EH (cell line): ENCODE measurements at places on chromosomes 6 and 20.

DNA sequence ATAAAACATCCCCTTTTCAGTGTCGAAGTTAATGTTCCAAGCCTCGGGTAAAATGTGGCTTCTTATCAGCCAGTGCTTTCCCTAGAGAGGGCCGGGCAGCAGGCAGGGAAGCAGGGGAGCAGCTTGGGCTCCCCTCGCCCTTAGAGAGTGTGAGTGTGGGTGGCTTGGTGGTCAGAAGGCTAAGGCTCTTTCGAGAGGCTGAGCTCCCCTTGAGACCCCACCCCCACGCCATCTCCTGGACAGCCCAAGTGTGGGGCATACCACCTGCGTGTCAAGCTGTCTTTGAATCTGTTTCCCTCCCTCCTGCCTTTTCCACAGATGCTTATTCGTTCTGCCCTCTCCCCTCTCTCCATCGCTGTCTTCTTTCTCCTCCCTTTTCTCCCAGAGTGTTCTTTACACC lies 95.1 kb upstream of the FOXP4 start:
- no peak for DNase-seq

GRCh38 chr20:63924241-63924640 lies 29.3 kb downstream of the DNAJC5 start:
- no peak for DNase-seq

DNA sequence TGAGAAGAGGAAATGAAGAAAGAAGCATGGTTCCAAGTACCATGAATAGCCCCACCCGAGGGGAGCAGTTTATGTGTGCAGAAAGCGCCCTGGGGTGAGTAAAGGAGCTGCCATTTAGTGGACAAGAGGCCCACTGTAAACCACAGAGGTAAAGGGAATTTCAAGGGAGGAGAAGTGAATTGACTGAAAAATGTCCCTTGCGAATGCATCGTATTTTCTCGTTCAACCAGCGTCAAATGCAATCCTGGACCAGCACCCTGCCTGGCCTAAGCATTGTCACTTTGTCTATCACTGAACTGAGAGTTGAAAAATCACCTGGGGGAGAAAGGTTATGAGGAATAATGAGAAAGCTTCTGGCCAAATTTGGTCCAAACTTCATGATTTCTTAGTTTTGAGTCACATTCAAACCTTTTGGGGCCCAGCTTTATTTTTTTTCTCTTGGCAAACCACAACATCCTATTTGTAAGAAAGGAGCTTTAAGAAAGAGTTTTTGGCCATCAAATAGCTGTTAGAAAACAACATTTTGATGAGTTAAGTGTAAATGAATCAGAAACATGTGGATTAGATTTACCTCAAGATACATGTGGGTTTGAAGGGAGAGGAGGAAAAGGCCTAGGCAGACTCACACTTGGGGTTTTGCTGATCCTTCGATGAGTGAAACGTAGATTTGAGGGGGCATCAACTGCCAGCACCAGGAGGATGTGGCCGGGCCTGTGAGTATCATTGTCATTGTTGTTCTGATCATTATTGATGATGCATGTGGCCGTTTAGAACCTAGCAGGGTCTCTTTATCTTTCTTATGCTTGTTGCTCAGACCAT lies 214.0 kb downstream of the CLIC5 start:
- no peak for DNase-seq

DNA sequence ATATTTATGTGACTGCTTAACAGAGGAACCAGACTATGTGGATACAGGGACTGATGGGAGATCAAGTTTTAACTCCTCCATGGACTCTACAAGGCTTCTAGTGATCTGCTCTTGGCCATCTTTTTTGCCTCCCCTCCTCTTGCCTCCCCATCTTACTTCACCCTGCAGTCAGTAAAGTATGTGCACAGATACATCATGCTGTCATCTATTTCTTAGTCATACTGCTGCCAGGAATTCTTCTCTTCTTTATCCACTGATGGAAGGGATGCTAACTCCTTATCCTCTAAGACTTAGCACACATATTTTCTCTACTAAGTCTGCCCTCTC lies 27.6 kb upstream of the FAM83C start:
- DNase-seq = peak; percentile 87

DNA sequence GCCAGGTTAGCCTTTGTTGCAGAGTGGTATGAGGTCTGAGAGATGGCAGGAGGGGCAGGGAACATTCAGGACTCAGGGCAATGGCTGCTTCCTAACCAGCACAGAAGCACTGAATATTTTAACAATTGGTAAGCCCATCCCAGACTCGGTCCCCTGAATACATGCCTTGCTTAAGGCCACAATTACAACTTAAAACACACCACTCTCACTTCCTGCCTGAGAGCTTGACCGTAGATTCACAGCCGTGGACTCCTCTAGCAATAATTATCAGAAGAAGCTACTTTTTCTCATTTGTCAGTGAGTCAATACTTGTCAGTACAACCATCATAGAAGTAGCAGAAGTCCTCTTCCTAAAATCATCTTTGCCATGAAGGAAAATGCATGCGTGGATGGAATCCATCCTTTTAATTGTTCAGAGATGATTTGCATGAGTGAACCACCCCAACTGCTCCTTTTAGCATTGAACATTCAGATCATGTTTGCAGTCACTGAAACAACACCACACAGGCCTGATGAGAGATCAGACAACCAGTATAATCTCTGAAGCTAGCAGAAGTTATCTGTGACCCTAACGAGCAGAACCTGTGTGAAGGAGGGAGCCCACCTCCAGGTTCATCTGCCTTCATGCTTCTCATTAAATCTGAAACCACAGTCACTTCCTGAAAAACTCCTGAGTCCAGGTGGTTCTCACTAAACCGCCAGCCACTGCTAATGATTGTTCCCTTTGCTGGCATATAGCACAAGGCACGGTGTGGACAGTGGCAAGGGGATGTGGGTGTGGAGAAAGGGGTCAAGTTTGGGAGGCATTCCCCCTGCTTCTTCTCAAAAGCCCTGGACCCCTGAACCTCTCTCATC lies 333.9 kb upstream of the CNR1 start:
- no peak for DNase-seq

DNA sequence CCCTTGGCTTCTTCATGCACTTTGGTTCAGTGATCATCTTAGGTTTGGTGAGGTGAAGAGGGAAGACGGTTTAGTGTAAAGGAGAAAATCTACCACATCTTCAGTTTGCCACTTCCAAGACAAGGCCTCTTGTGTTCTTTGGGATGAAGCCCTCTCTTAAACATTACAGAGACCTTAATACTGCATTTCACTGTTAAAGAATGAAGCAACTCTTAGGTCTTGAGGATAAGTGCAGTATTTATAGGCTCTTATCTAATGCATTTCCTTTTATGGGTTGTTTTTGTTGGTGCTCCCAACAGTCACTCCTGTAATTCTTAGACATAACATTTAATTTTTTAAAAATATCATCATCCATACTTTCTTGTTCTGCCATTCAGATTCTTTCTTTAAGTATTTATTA lies 139.9 kb upstream of the LAMP5 start:
- DNase-seq = peak; percentile 63

DNA sequence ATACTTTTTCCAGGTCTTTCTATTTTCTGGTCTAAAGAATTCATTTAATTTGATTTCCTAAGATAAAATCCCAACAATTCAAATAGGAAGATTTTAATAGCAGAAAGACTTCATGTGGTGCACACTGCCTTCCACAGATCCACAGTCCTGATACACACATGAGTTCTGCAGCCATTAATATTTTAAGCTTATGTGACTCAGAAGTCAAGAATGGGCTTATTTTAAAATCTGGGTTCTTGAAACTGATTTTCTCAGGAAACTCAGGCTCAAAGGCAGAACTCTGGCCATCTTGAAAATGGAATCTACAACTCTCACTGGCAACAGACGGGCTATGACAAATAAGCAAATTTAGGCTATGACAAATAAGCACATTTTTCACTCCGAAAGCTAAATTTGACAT lies 88.2 kb downstream of the COL12A1 start:
- DNase-seq = peak; percentile 86

DNA sequence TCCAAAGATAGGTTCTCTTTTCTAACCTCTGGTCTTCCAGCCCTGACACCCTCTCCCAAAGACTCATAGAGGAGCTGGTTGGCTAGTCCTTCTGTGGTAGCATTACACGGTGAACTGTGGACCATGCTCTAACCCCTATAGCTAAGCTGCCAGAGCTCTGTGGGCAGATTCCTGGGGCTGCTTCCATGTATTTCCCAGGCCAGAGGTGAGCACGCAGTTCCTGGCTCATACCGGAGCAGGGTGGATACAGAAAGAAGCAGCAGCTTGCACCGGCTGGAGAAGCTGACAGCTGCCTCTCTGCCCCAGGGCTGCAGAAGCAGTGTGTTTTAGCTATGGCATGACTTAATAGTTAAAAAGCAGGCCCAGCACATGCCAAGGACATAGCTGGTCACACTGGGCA lies 84.1 kb upstream of the FOXP4 start:
- DNase-seq = no peak

- DNase-seq = peak; percentile 11
Observed at GRCh38 chr6:81682235-81682795, 70.2 kb downstream of the TENT5A start.

GRCh38 chr6:48933136-48933535 lies 529.9 kb downstream of the MMUT start:
- DNase-seq = no peak

DNA sequence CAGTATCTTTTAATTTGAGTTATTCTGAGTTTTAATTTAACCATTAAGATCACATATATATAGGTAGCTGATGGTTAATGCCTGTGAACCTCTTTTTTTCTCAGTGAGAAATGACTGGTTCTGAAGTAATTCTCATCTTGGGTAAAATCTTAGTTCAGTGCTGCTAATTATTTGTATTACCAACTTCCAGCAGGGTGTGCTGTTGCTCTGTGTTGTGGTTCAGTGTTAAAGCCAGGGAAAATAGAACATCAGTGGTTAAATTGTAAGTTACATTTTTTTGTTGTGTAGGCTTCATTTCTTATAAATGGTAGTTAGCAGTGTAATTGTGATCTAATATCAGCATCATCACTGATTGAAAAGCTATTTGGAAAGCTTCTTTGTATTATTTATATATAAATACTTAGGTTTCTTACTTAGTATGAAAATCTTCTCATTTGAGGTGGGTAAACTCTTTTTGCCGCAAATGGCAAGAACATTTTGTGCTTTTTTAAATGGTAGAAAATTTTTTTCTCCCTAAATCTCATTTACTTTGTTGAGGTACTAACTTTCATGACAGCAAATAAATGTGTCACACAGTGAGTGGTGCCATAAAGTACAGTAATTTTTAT lies 43.7 kb downstream of the CDC5L start:
- peak; percentile 75 for DNase-seq

DNA sequence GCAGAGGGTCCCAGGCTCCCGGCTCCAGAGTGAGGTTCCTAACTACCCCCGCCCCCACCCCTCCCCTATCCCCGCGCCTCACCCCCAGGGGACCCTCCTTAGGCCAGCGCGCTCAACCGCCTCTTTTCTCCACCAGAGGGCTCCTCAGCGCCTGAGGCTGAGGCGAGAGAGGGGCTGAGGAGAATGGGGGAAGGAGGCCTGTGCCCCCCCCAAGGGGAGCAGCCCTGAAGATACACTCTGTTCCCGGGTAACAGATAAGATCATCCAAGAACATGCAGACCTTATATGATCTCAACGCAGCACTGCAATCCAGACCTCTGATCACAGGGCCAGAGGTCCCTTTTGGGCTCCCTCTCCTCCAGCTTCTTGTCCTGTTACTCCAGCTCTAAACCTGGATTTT lies 43.3 kb upstream of the MRPS10 start:
- DNase-seq = peak; percentile 22

- DNase-seq = no peak
Observed at GRCh38 chr6:89118931-89119330, 1.1 kb upstream of the SRSF12 start.

DNA sequence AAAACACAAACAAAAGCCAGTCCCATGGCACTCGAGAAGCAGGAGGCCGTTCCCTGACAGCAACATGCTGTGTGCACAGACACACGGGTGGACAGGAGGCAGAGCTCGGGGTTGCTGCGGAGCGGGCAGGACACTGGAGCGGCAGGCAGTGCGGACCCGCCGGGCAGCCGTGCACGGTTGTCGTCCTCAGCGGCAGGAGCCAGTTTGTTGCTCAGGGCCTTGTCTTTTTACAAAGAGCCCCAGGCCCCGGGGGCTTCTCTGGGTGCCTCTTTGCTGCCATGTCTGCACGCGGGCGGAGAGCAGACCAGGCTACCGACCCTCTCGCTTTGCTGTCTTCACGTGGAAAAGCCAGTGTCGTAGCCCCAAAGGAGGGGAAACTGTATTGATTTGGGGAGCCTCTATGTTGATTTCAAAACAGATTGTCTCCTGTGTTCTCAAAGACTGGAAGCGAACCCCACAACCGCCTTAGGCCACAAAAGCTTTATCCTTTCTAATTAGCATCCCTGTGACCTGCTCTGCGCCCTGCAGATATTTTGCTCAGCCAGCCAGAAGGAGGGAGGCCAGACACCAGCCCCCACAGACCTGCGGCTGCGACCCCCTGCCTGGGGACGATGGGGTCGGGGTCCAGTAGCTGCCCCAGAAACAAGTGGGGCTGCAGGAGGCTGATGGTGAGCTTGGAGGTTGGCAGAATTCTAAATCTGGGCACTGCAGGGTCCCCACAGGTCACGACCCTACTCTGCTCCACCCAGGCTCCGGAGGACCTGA lies 50.2 kb downstream of the ERMARD start:
- no peak for DNase-seq

DNA sequence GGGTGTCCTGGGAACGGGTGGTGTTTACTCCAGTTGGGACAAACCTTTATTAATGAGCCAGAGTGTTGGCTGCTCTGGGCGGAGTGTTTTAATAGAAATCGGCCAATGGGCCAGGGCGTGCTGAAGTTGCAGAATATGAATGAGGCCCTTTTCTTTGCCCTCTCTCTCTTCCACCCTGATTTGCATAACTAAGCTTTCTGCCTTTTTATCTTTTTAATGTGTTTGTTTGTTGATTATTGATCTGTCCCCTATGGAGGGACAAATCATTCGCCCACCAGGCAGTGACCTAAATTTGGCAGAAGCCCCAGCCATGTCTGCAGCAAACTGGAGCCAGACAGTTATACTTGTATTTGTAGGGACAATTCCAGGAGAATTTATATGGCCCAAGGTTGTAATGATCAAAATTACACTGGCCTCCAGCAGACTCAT lies 420.9 kb downstream of the PREX1 start:
- no peak for DNase-seq

- peak; percentile 82 for DNase-seq
Observed at GRCh38 chr20:2131366-2131765, 29.7 kb downstream of the STK35 start.

DNA sequence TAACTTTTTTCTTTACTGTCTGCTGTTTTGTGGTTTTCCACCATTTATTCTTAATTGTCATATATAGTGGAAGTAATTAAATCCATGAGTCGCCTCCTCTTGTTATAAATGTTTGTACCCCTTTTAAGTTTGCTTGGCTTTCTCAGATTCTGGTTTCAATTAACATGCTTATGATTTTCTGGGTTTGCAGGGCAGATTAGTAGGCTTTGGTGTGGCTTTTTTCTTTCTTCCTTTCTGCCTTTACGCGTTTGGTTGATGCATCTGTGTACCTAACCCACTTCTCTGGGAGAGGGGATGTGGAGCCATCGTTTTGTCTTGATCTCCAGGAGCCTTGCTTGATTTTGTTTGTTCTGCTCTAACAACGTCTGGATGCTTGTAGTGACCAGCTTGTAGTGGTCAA lies 100.4 kb downstream of the JARID2 start:
- DNase-seq = no peak

GRCh38 chr6:75278474-75279077 lies 6.0 kb downstream of the TMEM30A start:
- DNase-seq = no peak
